ENCODE measurements at places on chromosomes 3 and 15. TPM values are rescaled to one million over a fixed set of nuclear protein-coding genes. Genes with fewer than 3 reads are reported as not detected.

Gene CD86
- total RNA-seq, result 4.8 TPM

Gene GOLGA8M
- total RNA-seq, result 0.55 TPM

Gene PLXNA1
- 18.9 TPM for total RNA-seq

DNA sequence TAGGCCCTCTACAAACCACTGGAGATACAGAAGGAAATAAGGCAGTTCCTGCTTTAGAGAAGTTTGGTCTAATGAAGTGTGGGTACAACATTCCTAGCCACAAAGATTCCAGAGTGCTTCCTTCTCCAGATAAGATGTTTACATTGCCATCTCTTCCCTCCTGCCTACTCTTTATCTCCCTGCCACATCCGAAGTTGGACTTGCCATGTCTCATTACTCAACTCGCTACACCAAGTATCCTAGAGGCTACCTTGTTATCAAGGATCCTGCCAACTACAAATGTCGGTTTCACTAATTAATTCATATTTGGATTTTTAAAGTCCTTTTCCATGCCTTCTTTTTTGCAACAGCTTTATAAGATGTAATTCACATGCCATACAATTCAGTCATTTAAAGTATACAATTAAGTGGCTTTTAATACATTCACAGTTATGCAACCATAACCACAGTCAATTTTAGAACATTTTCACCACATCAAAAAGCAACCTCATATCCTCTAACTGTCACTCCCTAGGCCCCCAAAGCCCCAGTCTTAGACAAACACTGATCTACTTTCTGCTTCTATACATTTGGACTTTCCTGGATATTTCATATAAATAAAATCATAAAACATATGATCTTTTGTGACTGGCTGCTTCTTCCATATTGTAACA, 53.7 kb upstream of the CSTA start:
- H3K27me3 ChIP-seq, result peaks cover 1% of the 10 kb centered on the region
- H3K4me1 ChIP-seq, result peaks cover 32% of the 10 kb centered on the region
- DNase-seq, result no peak
- H3K36me3 ChIP-seq, result peaks cover 4% of the 10 kb centered on the region
- H3K27ac ChIP-seq, result no peak overlapping the region

GRCh38 chr3:52774066-52774713, 3.2 kb upstream of the ITIH1 start:
- no peak for DNase-seq
- H3K27me3 ChIP-seq, result no peaks in the 10 kb centered on the region

DNA sequence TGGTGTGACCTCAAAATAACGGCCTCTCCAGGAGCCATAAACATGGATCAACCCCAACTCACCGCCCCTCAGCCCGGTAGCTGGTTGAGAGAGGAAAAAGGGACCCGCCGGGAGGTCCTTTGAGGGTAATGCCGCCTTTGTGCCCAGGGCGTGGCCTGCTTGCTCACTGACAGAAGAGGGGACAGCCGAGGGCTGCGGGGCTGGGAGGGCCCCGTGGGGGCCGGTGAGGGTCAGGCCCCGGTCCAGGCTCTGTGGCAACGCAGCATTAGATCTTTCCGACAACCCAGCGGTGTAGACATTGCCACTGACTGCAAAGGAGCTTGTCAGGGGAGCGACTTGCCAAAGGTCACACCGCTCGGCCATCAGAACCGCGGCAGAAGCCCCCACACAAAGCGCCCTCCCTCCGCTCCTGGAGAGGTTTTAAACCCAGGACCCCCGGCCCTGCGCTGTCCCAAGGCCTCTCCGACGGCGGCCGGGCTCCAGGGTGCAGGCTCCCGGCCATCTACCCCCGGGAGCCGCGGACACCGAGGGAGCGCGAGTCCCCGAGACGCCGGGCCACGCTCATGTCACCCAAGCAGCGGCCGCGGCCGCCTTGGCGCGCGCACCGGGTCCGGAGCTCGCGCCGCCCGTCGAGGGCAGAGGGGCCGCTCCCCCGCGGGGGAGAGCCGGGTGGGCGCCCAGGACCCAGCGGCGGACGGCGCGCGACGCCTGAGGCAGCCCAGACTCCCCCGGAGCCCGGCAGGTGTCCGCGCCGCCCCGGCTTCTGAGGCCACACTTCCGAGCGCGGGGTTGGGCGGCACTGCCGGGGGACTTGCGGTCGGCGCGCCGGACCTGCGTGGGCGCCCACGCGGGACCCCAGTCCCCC, 975 bp downstream of the PCSK6 start:
- no peaks in the 10 kb centered on the region for H3K36me3 ChIP-seq
- H3K4me1 ChIP-seq, result no peaks in the 10 kb centered on the region
- H3K27me3 ChIP-seq, result peaks cover 56% of the 10 kb centered on the region
- no peak overlapping the region for H3K27ac ChIP-seq

DNA sequence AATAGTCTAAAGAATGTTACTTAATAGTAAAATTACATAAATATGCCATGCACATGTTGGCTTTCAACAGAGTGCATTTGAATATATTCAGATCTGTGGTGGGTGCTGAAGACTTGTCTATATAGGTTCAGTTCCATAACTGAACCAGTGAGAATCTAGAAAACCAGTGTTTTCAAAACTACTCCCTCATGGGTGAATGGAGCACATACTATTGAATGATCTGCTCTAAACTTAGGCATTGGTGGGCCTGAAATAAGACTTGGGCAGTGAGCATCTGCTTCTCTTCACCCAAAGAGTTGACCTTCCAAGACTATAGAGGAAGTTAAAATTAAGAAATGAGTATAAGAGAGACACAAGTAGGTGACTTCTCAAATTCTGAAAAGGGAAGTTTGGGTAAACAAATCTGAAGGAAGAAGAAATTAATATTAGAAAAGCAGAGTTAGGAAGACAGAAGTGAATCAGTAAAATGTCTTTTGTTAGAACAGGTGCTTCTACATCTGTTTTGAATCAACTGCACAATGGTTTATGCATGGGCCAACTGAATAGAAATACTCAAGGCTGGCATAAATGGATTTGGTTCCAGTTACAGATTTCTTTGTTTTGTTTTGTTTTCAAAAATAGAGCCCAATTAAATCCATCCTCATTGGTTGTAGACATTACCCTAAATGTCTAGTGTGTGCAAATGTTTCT, 19.3 kb downstream of the ALCAM start:
- no peak overlapping the region for H3K4me3 ChIP-seq
- peaks cover 11% of the 10 kb centered on the region for H3K36me3 ChIP-seq
- peaks cover 3% of the 10 kb centered on the region for H3K27me3 ChIP-seq
- no peak overlapping the region for H3K27ac ChIP-seq
- H3K4me1 ChIP-seq, result peaks cover 3% of the 10 kb centered on the region

DNA sequence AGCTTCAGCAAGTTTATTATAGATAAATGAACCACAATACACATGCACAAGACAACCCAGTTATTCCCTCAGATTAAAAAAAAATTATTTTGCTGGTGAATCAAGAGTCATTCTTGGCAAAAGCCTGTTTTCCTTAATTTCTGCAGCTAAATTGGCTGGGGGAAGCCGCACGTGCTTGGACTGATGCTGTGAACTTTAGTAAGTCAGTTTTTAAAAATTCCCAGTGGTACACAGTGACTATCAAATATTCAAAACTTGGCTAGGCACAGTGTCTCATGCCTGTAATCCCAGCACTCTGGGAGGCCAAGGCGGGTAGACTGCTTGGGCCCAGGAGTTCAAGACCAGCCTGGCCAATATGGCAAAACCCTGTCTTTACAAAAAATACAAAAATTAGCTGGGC, 23.9 kb downstream of the EHD4 start:
- no peak overlapping the region for H3K27ac ChIP-seq
- no peaks in the 10 kb centered on the region for H3K4me1 ChIP-seq
- no peaks in the 10 kb centered on the region for H3K27me3 ChIP-seq
- H3K36me3 ChIP-seq, result peaks cover 5% of the 10 kb centered on the region
- no peak overlapping the region for H3K4me3 ChIP-seq
- no peak for DNase-seq

GRCh38 chr3:116776880-116777785, 67.6 kb downstream of the TUSC7 start:
- H3K36me3 ChIP-seq, result no peaks in the 10 kb centered on the region
- no peak for DNase-seq
- H3K27me3 ChIP-seq, result no peaks in the 10 kb centered on the region
- H3K27ac ChIP-seq, result no peak overlapping the region

DNA sequence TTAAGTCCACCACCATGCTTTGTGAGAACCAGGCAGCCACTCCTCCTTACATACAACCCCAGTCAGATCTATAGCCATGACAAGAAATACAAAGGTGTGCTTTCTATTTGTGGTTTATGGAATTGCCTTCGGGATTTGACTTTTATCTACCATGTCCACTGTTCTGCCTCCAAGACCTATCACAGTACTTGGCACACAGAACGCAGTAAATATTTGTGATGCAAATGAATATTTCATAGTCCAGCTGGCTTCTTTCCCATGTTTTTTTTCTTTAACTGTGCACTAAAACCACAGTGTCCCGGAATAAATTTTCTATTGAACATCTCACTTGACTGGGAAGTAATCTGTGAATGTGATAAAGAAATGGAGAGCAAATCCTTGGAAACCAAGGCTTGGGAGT, 314.7 kb downstream of the RORA start:
- peaks cover 38% of the 10 kb centered on the region for H3K27me3 ChIP-seq
- H3K4me1 ChIP-seq, result peaks cover 16% of the 10 kb centered on the region
- no peak overlapping the region for H3K27ac ChIP-seq
- H3K4me3 ChIP-seq, result no peak overlapping the region
- H3K36me3 ChIP-seq, result no peaks in the 10 kb centered on the region
- no peak for DNase-seq

GRCh38 chr15:71057143-71057542, 58.1 kb upstream of the THSD4 start:
- H3K4me3 ChIP-seq, result no peak overlapping the region
- no peaks in the 10 kb centered on the region for H3K36me3 ChIP-seq
- H3K27me3 ChIP-seq, result peaks cover 5% of the 10 kb centered on the region
- H3K4me1 ChIP-seq, result no peaks in the 10 kb centered on the region

DNA sequence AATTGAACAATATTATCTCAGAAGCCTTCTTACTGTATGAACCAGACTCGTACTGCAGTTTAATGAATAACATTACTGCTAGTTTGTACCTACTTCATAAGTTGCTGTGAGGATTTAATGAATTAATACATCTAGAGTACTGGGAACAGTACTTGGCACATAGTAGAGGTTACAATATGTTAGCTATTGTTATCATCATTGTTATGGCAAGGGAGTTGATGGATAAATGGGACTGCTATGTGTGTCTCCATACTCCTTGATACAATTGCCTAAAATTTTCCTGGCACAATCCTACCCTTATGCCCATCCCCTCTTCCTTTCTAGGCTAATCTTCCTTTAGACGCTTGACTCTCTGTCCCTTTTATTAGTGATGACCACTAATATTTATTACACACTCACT, 473.6 kb downstream of the MCTP2 start:
- H3K4me3 ChIP-seq, result no peak overlapping the region
- DNase-seq, result no peak
- H3K36me3 ChIP-seq, result no peaks in the 10 kb centered on the region
- no peak overlapping the region for H3K27ac ChIP-seq
- no peaks in the 10 kb centered on the region for H3K4me1 ChIP-seq

DNA sequence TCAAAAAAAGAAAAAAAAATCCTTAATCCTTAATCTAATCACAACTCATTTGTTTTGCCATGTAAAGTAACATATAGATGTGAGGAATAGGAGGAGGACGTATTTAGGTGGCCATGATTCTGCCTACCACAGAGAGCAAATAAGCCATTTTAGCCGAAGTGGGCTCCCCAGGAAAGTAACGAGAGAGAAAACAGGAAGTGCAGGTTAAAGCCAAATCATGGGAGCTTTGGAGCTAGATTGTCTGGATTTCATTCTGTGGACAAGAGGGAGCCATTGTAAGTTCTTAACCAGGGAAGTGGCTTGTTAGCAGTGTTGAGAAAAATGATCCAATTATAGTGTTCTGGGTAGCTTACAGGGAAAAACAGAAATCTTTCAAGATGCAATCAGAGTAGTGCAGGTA, 9.4 kb downstream of the TMOD2 start:
- H3K27me3 ChIP-seq, result peaks cover 19% of the 10 kb centered on the region
- DNase-seq, result no peak
- H3K36me3 ChIP-seq, result no peaks in the 10 kb centered on the region
- H3K4me1 ChIP-seq, result no peaks in the 10 kb centered on the region
- H3K27ac ChIP-seq, result no peak overlapping the region

GRCh38 chr3:66299891-66300290, 79.1 kb downstream of the SLC25A26 start:
- no peak overlapping the region for H3K4me3 ChIP-seq
- H3K27me3 ChIP-seq, result no peaks in the 10 kb centered on the region
- peaks cover 16% of the 10 kb centered on the region for H3K36me3 ChIP-seq
- peaks cover 49% of the 10 kb centered on the region for H3K4me1 ChIP-seq

GRCh38 chr3:150429767-150430671, 21.9 kb downstream of the TSC22D2 start:
- DNase-seq, result no peak
- H3K4me3 ChIP-seq, result no peak overlapping the region
- H3K36me3 ChIP-seq, result peaks cover 35% of the 10 kb centered on the region
- no peaks in the 10 kb centered on the region for H3K27me3 ChIP-seq
- H3K4me1 ChIP-seq, result peaks cover 14% of the 10 kb centered on the region

DNA sequence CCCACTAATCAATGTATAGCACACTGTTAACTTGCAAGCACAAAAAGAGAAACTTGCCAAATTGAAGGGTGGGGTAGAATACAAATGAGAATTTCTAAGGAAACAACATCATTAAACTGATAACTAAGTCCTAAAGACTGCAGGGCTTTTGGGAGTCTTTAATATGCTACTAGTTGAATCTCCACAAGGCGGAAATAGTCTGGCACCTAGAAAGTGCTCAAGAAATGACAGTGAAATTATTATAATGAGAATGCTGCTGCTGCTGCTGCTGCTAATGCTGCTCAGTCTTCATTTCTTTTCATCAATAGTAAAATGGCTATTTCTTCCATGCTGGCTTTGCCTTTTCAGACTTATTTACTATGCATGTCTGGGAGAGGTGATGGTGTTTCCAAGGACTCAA, 91.8 kb downstream of the BTD start:
- no peak overlapping the region for H3K4me3 ChIP-seq
- H3K27me3 ChIP-seq, result no peaks in the 10 kb centered on the region
- no peak overlapping the region for H3K27ac ChIP-seq
- no peak for DNase-seq

DNA sequence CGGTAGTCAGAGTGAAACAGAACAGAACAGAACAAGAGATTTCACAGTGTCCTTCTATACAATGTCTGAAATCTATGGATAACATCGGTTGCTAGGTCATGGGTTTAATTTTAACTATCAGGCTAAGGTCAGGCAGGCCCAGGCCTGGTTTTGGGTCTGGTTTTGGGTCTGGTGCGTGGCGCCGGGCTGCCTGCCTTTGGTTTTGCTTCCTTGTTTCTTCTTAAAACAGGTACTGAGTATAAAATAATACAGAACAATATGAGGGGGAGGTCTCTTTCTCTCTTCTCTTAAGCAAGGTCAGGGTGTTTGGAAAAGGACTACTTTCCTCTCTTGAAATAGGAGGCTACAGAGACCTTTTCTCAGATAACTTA, 1.4 kb downstream of the AEN start:
- H3K36me3 ChIP-seq, result peaks cover 55% of the 10 kb centered on the region
- peaks cover 3% of the 10 kb centered on the region for H3K27me3 ChIP-seq
- peaks cover 51% of the 10 kb centered on the region for H3K4me1 ChIP-seq
- H3K4me3 ChIP-seq, result peak overlapping the region; percentile 95
- H3K27ac ChIP-seq, result peak overlapping the region; percentile 97
